ENCODE measurements at places on chromosomes 12 and 14.
A peak's percentile ranks its signal among the peaks of the same experiment; 100 is the strongest.

DNA sequence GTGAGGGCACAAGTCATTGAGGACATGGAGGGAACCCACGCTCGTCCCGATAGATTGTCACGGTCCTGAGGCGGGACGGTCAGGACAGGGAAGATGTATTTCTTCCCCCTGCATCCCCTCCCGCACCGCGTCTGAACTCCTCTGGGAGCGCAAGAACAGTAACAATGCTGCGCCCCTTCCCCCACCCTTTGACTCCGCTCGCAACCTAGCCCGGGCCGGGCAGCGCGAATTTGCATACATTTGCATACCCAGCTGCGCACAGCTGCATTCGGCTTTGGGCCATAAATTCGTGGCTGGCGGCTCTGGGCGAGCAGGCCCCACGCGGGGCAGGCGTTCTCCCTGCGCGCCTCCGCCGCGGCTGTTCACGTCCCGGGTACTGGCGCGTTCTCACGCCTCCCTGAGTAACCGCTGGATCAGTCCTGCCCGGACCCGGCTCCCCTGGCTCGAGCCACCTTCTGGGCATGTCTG lies 29.0 kb upstream of the SMUG1 start:
- peak; percentile 53 for DNase-seq

- no peak for DNase-seq
Observed at GRCh38 chr12:76069339-76069738, 15.1 kb downstream of the NAP1L1 start.

- DNase-seq = peak; percentile 10
Observed at GRCh38 chr14:53432378-53432802, 279.3 kb upstream of the DDHD1 start.

DNA sequence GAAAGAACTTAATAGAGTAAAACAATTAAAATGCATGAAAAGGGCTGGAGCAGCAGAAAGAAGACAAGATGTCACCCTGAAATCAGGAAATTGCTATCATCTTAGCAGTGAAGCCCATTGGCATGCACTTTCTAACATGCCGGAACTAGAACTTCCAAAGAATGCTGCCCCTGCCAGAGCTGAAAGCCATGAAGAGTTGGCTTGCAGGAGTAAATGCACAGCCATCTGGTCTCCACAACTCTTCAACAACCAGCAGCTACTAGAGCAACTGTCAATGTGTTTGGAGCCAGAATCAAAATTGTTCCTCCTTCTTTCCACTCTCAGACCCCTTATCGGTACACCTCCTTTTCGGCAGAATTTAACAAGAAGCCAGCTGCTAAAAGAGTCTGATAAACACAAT lies 414.1 kb downstream of the KCNH5 start:
- DNase-seq = no peak

DNA sequence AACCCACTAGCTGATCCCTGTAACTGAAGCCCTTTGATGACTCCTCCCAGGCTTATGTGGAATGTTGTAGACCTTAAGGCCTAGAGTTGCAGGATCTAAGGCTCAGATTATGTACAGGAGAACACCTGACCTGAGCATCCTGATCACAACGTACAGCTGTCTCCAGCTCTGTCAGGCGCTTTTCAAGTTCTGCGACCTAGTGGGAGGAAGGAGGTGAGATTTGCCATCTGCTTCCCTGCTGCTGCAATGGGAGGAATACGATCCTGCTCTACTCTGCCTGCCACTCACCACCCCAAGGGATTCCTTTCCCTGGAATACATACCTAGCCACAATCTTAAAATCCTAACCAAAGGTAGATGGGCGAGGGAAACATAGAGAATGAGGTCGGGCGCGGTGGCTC lies 10.5 kb downstream of the MBD6 start:
- DNase-seq = no peak

GRCh38 chr12:123389560-123390351 lies 5.8 kb downstream of the KMT5A start:
- peak; percentile 60 for DNase-seq

- no peak for DNase-seq
Observed at GRCh38 chr12:106583242-106584103, 669 bp downstream of the RFX4 start.

DNA sequence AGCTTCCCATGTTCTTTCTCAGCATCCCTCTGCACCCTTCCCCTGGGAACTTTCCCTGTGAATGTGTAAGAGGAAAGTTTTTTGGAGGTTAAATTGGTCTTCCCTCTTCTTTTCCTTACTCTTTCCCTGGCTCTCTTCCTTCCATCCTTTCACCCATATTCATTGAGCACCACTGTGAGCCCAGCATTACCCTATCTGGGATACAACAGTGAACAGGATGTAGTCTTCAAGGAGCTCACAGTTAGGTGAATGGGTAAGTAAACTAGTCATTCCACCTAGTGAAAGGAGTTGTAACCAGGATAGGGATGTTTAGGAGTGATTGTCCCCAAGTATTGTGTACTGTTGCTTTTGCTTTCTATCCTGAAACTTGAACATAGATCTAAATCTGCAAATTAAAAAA lies 123.8 kb downstream of the MYRFL start:
- DNase-seq = no peak

DNA sequence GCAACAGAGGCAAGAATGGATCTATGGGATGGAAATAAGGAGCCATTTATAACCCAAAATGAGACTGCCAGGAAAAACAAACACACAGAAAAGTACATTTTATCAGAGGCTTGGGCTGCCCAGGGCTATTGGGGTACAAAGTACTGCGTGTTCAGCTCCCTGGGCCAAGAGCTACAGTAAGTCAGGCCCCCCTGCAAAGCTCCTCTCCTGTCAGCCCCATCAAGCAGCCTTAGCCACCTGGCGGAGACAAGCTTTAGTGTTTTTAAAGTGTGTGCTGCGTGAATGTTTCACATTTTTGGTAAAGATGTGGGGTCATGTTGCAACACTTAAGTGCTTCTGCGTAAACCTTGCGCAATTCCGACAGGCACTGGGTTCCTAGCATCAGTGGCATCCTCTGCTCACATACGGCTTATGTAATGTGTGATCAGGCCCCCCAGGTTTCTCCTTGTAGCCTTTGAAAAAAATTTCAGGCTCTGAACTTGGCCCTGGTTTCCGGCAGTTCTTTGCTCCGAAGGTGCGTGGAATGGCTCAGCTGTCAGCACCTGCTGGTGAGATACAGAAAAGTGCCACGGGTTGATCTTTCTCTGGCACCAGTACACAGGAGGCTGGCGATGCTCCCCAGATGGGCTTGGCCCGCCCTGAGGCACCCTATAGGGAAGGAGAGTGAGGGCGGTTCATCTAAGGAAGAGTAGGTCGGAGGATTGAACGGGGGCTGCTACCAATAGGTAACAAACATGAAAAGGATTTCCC lies 198.7 kb upstream of the EEA1 start:
- DNase-seq = no peak

GRCh38 chr12:124821252-124822200 lies 42.1 kb downstream of the SCARB1 start:
- DNase-seq = no peak

DNA sequence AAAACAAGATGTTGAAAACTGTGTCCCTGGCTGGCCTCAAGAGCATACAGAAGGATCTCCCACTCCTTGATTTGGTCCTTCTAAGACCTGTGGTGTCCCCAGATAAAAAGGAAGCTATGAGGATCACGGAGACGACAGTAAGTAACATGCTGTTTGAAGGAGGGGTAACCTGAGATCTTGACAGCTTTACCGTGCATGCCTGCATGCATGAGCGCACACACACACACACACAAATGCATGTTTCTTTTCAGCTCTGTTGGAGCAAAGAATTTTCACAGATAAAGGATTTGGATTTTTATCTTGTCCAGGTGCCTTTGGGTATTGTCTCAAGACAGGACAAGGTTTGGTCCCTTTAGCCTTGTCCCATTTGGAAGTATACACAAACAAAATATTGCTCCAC lies 411.6 kb upstream of the CCDC196 start:
- no peak for DNase-seq

GRCh38 chr14:94886931-94887330 lies 117.0 kb upstream of the GSC start:
- DNase-seq = no peak

GRCh38 chr12:48031135-48031960 lies 27.1 kb upstream of the COL2A1 start:
- no peak for DNase-seq

DNA sequence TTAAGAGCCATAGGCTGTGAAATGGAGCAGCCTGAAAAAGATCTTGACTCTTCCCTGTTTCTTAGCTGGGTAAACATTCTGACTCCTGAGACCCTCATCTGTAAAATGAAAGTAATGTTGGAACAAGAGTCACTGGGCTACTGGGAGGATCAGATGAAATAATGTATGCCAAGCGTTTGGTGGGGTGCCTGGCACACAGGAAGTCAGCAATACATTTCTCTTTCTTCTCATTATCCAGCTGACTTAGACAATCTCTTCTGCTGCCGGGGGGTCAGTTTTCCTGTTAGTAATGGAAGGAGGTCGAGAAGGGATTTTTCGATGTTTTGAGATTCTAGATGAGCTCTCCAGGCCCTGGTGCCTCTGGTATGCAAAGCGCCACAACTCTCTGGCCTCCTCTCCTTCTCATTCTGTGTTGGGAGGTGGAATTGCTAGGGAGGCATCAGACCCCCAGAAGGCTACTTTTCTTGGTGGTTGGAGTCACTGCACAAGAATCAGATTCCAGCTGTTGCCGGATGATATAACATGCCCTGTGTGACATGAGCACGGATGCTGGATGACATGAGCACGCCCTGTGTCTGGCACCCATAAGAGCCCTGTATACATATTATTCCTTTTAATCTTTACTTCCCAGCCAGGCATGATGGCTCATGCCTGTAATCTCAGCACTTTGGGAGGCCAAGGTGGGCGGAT lies 4.3 kb downstream of the OASL start:
- no peak for DNase-seq

DNA sequence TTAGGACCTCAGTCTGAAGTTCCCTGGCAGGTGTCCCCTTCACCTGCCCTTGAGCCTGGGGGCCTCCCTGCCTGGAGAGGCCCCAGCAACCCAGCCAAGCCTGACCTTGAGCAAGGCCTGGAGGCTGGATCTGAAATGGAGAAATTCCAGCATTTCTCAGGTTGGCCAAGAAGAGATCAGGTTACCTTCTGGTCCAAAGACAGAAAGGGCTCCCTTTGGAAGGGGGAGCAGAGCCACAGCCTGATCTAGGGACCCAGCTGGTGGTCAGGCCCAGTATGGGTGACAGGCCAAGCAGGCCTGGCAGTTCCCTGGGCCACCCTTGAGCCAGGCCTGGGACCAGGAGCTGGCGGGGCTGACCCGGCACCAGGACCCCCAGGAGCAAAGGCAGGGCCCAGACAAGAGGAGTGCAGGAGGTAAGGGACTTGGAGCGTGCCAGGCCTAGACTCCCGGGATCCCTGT lies 82.8 kb downstream of the TNFAIP2 start:
- DNase-seq = no peak

DNA sequence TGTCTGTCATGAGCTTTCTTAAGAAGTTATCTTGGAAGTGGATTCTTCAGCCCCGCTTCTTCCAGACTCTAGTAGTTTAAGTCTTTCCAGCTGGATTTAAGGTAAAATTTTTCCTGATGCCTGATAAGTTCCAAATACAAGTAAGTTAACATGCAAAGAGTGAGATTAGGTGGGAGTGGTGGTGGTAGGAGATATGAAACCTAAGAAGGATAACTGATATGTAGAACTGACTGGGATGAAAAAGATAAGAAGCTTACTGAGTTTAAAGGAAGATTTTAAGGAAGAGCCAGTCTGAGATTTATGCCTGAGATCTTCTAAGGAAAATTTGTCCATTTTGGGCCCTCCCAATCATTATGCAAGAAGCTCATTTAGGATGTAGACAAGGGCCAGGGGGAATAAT lies 250.9 kb upstream of the SYT10 start:
- no peak for DNase-seq

DNA sequence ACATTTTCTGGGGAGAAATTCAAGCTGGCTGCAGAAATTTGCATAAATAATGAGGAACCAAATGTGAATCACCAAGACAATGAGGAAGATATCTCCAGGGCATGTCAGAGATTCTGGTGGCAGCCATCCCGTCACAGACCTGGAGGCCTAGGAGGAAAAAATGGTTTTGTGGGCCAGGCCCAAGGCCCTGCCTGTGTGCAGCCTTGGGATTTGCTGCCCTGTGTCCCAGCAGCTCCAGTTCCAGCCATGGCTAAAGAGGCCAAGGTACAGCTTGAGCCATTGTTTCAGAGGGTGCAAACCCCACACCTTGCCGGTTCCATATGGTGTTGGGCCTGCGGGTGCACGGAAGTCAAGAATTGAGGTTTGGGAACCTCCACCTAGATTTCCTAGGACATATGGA lies 147.5 kb downstream of the ADCK1 start:
- no peak for DNase-seq

DNA sequence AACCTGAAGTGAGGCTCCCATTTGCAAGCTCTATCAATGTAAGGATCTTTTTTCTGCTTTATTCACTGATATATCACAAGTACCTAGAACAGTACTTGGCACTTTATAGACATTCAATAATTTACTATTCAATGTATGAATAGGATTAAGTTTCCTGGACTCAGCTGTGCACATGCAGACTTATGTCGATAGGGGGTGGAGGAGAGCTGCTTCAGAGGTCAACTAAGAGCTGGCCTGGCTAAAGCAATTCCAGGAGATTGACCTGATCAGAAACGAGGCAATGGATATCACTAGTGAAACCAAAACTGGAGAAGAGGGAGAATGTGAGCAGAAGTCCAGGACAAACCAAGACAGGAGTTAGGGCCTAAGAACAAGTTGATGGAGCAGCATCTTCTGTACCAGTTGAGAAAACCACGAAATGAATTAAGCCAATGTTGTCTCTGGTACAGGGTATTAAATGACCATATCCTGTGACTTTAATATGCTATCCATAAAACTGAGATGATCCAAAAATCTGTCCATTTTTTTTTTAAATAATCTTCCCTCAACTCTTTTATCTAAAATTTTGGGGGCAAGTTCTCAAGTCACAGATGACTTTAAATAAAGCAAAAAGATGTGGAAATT lies 169.2 kb downstream of the PIK3C2G start:
- DNase-seq = no peak

GRCh38 chr14:54816450-54816849 lies 86.2 kb downstream of the GCH1 start:
- no peak for DNase-seq

- DNase-seq = no peak
Observed at GRCh38 chr12:1093166-1093751, 102.2 kb downstream of the ERC1 start.

DNA sequence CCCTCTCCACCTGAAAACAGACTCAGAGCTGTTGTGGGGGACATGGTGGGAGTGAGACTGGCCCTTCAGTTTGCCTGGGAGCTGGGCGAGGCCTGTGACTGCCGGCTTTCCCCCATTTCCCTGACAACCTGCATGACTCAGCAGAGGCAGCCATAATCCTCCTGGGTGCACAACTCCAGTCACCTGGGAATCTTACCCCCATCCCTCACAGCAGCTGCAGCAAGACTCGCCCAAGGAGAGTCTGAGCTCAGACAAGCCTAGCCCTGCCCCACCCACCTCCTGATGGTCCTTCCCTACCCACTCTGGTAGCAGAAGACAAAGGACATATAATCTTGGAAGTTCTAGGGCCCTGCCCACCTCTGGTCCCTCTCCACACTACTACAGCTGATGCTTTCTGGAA lies 207.3 kb upstream of the ARID2 start:
- no peak for DNase-seq

GRCh38 chr12:30902596-30902995 lies 24.0 kb upstream of the TSPAN11 start:
- no peak for DNase-seq
